ENCODE measurements at places on chromosomes 7 and 10.

DNA sequence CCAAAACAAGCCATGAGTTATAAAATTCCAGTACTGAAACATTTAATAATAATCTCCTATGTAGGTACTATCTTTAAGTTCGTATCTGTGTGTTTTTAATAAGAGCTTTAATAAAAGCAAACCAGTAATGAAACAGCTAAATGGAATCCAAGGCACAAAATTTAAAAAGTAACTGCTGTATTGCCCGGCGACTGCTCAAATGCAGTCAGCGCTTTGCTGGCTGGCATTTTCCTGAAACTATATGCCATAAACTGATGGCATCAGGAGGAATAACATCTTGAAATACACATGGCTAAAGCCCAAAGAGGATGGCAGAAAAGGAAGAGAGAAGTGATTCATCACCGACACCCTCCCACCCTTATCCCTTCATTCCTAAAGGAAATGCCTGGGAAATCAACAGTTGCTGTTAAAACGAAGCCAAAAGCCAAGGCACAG, 133.1 kb downstream of the CUBN start:
- DNase-seq: peak; percentile 45

DNA sequence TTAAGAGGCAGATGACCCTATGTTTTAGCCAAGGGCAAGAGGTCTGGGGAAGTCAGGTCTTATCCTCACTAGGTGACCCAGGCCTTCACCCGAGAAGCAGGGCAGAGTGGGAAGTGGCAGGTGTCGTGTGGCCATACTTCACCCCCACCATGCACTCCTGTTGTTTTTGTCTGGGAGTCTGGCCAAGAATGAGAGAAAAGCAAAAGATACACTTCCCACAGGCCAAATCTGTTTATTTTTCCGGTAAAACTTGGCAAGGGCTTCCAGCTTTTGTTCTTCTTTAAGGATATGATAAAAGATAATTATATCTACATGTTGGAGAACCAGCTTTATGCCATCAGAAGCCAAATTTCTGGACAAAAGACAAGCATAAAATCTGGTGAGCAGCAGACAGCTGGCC, 137.4 kb upstream of the CDC14C start:
- no peak for DNase-seq

DNA sequence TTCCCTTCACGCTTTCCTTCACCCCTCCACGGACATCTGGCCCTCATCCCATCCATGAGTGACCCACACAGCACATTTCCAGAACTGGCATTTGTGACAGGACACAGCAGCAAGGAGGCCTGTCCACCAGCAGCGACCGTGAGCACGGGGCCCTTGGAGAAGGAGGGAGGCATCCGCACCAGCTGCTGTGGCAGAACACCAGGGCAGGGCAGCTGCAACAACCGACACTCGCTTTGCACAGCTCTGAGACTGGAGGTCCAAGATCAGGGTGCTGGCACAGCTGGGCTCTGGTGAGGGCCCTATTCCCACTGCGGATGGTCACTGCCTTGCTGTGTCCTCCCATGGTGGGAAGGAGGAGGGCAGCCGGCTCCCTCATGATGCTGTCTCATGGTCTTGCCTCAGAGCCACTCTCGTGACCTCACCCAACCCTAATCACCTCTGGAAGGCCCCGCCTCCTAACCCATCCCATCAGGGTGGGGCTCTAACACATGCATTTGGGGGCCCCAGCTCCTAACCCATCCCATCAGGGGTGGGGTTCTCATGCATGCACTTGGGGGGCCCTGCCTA, 36.7 kb downstream of the PTPRN2 start:
- no peak for DNase-seq

DNA sequence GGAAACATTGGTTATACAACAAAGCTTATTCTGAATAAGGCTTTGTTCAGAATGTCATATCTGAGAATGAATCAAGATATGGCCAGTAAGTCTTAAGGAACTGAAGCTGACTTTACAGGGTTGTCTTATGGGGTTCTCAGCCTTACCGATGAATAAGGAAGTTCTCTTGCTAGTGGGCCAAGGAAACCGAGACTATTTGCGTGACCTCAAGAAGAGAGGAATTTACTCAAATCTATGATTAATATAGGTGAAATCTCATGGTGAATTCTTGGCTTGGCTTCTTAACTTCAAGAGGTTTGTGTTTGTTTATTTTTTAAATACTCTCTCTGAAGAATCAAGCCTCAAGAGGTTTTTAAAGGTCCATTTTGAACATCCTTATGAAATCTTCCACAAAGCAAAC, 4.7 kb upstream of the MRLN start:
- DNase-seq: peak; percentile 20

DNA sequence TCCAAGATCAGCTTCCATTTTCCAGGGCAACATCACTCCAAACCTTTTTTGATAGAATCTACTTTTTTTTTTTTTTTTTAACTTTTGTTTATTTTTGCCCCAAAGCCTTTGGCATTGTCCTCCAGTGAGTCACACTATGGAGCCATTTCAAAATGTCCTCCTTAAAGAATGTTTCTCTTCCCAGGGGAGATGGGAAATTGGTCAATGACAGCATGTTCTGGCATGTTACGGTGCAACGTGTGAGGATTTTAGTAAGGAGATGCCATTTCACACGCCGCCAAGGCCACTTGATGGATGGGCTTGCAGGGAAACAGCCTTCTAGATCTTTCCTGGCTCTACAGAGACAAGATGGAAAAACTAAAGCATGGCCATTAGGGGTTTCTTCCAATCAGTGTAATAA, 30.7 kb upstream of the TRIL start:
- peak; percentile 99 for DNase-seq

DNA sequence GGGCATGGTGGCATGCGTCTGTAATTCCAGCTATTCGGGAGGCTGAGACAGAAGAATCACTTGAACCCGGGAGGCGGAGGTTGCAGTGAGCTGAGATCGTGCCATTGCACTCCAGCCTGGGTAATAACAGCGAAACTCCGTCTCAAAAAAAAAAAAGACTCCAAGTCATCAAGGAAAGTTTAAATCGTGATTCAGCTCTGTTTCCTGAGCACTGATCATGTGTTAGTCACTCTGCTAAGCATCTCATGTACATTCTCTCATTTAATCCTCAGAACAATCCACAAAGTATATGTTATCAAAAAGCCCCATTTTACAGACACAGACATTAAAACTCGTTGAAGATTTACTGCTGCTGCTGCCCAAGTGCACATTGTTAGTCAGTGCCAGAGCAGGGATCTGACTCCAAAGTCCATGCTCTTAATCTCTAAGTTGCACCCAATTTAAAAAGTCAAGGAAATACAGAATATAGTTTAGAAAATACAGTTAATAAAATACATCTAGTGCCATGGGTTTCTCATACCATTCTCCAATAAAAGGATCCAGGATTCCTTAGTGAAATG, 6.2 kb downstream of the PIK3AP1 start:
- peak; percentile 26 for DNase-seq

GRCh38 chr7:134966691-134967090, 19.6 kb upstream of the AGBL3 start:
- DNase-seq: no peak

DNA sequence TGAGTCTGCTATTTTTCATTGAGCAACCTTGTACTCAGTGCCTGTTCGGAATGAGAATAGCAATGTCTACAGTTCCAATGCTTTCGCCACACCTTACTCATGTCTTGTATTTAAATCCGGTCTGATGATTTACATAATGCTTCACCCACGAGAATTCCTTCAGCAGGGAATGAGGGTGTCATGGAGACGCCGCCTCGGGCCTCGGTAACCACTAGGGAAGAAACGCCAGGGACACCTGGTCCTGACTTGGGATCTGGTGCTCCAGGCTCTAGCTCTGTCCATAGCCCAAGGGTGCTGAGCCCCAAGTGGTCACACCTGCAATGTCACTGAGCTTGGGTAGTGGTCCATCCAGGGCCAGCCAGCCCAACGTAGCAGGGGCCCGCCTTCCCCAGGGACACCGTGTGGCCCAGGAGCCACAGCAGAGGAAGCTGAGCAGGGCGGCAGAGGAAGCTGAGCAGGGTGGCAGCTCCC, 37.4 kb downstream of the PRKAG2 start:
- DNase-seq: no peak

- DNase-seq: no peak
These were observed 121.4 kb downstream of the CDK14 start for GRCh38 chr7:90717296-90718060.

- no peak for DNase-seq
These were observed 32.0 kb upstream of the CXCL12 start for GRCh38 chr10:44416936-44417335.

GRCh38 chr10:68301790-68302502, 29.9 kb upstream of the HNRNPH3 start:
- DNase-seq: peak; percentile 63

DNA sequence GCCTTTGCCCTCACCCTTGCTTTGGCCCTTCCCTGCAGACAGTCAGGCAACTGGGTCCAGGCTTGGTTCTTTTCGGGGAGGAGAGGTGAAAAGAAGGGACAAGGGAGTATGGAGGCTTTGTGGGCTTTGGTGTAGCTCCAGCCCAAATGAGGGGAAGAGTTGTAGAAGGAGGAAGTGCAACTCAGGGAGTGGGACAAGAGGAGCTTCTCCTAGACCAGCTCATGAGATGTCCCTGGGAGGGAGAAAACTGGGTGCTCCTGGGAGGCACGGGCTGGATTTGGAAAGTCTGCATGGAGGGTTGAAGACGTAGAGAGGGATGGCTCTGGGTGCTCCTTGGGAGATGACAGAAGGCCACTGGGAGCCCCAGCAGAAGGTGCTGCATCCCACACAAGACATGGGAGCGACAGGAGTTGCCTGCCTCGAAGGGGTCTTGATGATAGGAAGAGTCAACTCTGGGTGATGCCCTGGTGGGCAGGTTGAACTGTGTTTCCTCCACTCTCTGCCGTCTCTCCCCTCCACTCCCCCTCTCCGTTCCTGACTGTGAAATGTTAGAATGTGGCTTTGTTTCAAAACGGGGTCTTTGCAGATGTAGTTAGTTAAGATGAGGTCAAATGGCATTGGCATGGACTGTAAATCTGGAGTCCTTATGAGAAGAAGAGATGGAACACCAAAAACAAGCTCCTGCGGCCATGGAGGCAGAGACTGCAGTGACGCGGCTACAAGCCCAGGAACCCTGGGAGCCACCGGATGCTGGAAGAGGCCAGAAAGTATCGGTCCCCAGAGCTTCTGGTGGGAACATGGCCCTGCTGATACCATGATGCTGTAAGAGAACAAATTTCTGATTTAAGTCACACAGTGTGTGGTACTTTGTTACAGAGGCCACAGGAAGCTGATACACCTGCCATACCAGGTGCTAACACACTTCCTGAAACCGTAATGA, 298.5 kb downstream of the GLRX3 start:
- DNase-seq: no peak

DNA sequence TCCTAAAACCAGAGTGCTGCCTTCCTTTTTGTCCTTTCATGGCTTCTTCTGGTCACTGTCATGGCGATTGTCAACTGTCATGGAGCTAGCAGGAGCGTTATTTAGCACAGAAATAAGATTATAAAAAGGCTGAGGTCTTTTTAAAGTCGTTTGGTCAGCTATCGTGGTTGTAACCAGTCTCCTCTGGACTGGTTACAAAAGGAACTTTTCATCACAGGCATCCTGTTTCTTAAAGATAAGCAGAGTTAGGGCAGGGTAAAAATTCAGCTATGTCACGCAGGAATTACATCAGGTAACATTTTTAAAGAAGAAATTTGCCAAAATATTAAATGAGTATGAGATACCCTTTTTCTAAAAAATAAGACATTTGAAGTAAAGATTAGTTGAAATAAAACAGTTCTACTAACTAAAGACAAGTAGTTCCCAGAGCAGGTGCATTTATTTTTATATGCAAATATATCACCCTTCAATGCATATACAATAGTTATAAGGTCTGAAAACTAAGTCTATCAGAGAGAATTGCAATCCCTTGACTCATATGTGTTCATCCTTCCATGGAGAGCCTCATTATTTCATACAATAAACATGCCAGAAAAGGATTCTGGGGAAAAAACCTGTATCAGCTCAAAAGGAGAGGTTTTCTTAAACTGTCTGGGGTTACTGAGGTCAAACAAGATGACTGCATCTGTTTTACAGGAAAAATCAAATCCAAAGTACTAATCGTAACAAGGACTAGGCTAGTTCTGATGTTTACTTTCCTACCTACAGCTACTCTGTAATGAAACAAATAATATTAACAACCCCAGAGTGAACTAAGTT, 20.9 kb downstream of the FAM24A start:
- DNase-seq: no peak

Data from fibroblast of skin of abdomen (primary cell).